ENCODE measurements at places on chromosomes 11 and 22. TPM values are rescaled to one million over a fixed set of nuclear protein-coding genes. Genes with fewer than 3 reads are reported as not detected.

Gene PGR
- not detected for total RNA-seq

Gene SEC14L6
- total RNA-seq, result not detected

- H3K36me3 ChIP-seq, result no peaks in the 10 kb centered on the region
- no peak for DNase-seq
- H3K27ac ChIP-seq, result no peak overlapping the region
Observed at GRCh38 chr11:119828819-119829218, 99.8 kb upstream of the NECTIN1 start.

DNA sequence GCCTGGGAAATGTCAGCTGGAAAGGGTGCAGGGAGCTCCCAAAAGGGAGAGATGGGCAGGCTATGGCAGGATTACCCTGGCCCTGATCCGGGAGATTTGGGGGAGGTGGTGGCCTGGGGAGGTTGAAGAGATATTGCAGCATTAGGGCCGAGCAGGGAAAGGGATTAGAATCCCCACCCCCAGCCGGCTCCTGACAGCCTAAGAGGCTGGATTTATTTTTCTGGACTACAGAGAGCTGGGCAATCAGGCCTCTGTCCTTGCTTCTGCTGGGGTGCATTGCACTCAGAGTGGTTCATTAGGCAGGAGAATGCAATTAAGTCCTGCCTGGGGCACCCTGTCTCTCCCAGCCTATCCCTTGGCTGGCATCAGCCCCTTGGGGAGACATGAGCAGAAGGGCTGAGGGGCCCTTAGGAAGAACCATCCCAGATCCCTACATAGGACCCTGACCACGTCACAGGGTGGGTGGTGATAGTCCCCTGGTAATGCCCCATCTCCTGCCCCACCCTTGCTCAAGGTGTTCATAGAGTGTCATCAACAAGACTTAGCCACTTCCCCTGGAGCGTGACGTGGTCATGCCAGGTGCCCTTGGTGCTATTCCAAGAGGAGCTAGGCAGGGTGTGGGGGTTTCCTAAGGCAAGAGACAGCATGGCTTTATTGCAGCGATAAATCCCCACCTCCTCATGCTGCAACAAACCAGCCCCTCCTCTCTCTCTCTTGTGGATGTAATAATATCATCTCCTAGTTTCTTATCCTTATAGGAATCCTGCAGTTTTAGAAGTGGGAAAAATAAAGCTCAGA is 38.4 kb upstream of the KLHL35 start:
- H3K36me3 ChIP-seq, result peaks cover 3% of the 10 kb centered on the region
- no peaks in the 10 kb centered on the region for H3K27me3 ChIP-seq
- no peak overlapping the region for H3K27ac ChIP-seq

DNA sequence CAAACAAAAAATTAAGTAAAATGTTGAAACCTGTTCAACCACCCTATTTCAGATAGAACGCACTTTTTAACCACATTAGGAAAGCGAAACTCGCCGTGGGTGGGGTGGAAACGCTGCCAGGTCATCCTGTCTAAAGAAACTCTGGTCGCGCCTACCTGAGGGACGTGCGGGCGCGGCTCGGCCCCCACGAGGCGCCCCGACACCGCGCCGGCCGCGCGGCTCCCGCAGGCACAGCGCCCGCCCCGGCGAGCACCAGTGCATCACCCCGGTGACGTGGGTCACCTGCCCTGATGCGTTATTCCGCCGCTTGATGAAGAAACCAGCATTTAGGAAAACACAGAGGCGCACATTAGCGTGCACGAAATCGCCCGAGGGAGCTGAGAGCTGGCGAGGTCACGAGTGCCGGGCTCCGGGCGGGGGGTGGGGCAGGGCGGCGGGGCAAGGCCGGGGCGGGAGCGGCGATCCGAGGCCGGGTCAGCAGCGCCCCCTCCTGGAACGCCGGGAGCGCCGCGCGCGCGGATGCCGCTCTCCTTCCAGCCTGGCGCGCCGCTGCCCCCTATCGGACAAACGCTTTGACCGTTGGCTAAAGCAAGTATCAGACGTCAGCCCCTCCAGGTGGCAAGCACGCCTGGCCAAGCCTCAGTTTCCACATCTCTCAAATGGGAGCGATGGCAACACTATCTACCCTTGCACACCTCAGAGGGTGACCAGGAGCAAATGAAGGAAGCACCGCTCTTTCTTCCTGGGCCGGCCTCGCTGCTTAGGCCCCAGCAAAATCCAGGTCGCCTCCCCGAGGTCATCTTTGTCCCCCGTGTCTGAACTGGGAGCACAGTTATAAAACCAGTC is 15.7 kb upstream of the SNX32 start:
- DNase-seq, result peak; percentile 95
- H3K27ac ChIP-seq, result peak overlapping the region; percentile 53
- no peaks in the 10 kb centered on the region for H3K36me3 ChIP-seq

- peaks cover 1% of the 10 kb centered on the region for H3K4me1 ChIP-seq
- no peak overlapping the region for H3K4me3 ChIP-seq
- H3K36me3 ChIP-seq, result no peaks in the 10 kb centered on the region
Observed at GRCh38 chr22:25754527-25755202, 12.7 kb downstream of the MYO18B start.

DNA sequence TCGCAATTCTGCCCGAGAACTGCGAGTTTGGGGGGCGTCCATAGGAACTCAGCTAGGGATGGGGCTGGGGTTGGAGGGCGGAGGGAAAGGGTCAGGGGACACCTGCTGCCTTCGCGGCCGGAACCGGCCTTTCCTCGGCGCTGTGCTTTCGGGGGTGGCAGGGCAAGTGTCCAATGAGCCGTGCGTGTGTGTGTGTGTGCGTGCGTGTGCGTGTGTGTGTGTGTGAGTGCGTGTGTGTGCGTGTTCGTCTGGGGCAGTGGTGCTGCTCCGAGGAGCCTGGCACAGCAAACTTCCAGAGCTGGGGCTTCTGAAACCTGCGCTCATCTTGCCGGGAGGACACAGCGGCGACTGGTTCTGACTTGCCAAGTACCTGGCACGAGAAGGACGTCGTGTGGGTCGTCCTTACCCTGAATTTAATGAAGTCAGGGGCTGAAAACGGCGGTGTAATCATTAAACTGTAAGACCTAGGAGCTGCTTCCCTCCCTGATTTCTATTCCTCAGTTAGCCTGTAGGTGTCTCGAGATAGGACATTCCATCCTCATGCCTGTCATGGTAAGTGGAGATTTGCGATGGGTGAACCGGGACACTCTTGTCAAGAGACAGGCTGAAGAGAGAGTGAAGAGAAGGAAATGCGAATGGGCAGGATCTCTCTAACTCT is 27.0 kb upstream of the AMOTL1 start:
- DNase-seq, result no peak
- H3K4me3 ChIP-seq, result peak overlapping the region; percentile 68
- peaks cover 21% of the 10 kb centered on the region for H3K27me3 ChIP-seq
- H3K36me3 ChIP-seq, result no peaks in the 10 kb centered on the region
- H3K27ac ChIP-seq, result peak overlapping the region; percentile 23

- H3K27ac ChIP-seq, result no peak overlapping the region
- H3K27me3 ChIP-seq, result no peaks in the 10 kb centered on the region
- peaks cover 2% of the 10 kb centered on the region for H3K4me1 ChIP-seq
- no peak for DNase-seq
- H3K36me3 ChIP-seq, result no peaks in the 10 kb centered on the region
Observed at GRCh38 chr11:27991736-27992135, 116.2 kb downstream of the KIF18A start.

GRCh38 chr11:57255618-57256017 is 18.6 kb upstream of the APLNR start:
- no peak for DNase-seq
- H3K27me3 ChIP-seq, result peaks cover 61% of the 10 kb centered on the region
- no peaks in the 10 kb centered on the region for H3K4me1 ChIP-seq
- H3K27ac ChIP-seq, result no peak overlapping the region
- H3K4me3 ChIP-seq, result no peak overlapping the region

GRCh38 chr11:77038029-77038824 is 4.0 kb downstream of the B3GNT6 start:
- H3K36me3 ChIP-seq, result no peaks in the 10 kb centered on the region
- peaks cover 13% of the 10 kb centered on the region for H3K4me1 ChIP-seq
- DNase-seq, result no peak
- peaks cover 32% of the 10 kb centered on the region for H3K27me3 ChIP-seq

- no peaks in the 10 kb centered on the region for H3K27me3 ChIP-seq
- no peak for DNase-seq
- peak overlapping the region; percentile 16 for H3K27ac ChIP-seq
- H3K4me3 ChIP-seq, result no peak overlapping the region
- H3K4me1 ChIP-seq, result peaks cover 18% of the 10 kb centered on the region
- H3K36me3 ChIP-seq, result peaks cover 5% of the 10 kb centered on the region
Observed at GRCh38 chr11:10021563-10021962, 272.5 kb downstream of the SBF2 start.

GRCh38 chr22:49783036-49783746 is 44.5 kb downstream of the BRD1 start:
- peaks cover 39% of the 10 kb centered on the region for H3K4me1 ChIP-seq
- peaks cover 54% of the 10 kb centered on the region for H3K36me3 ChIP-seq
- H3K4me3 ChIP-seq, result no peak overlapping the region
- peak overlapping the region; percentile 34 for H3K27ac ChIP-seq
- DNase-seq, result no peak
